GM04503 (cell line): ENCODE measurements at places on chromosomes 12 and 14.
A peak's percentile ranks its signal among the peaks of the same experiment; 100 is the strongest.

DNA sequence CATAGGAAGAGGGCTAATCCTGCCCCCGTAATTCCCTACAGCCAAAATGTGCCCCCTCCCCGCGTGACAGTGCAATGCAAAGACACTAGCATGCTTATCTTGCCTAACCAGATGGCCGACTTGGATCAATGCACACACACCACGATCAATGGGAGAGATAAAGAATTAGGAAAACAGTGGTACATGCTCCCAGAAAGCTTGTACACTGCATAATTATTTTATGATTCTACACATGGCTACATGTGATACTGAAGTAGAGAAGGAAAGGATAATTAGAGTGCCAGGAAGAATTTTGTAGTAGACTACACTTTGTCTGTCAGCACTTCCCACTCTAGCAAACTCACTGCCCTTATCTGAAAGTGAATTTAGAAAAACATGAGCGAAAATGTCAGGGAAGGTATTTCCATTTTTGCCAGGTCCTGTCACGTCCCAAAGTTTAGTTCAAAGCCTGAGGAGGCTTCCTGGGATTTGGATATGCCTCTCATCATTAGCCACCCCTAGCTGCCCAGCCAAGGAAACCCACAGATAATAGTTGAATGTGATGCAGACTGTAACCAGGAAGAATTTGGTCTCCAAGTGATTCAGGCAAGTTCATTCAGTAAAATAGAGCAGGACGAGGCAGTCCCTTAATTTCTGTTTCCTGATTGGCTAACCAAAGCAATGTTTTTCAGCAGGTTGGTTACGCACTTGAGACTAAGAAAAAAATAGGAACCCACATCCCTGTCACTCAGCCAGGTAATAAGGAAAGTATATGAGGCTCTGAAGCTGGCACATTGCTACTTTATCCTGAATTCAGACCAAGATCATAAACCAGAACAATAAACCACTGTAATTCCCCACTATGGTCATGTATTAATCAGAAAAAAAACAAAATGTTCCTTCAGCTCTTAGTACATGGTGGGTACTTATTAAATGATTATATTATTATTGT is 199.6 kb upstream of the OTX2 start:
- DNase-seq: no peak

DNA sequence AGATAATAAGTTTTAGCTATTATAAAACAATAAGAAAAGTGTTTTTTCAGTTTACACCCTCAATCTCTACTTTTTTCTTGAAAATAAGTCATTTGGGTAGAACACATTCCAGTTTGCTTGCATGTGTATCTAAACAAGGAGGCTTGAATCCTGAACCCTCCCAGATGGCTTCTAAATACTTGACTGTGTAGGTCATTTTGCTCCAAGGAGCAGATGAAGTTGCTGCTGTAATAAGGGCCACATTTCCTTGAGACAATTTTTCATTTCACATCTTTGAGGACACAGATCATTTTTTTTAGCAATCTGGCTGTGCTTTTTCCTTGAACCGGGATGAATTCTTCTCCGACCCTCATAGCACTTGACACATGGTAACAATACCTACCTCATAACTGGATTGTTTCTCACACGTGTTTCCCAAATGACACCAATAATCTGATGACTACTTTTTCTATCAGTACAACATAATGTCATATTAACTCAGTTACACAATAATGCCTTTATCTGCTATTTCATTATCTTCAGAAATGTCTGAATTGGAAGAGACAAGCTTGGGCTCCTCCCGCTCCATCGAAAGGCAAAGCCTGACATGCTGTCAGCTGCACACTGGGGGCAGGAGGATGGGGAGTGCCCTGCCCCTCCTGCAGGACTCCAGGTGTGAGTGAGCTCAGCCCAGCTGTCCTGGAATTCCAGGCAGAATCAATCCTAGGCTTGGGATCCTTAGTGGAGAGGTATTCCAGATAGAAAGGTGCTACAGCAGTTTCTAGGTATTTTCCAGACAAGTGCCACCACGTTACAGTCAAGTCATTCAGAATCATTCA is 30.9 kb downstream of the GPHB5 start:
- DNase-seq: peak; percentile 26

DNA sequence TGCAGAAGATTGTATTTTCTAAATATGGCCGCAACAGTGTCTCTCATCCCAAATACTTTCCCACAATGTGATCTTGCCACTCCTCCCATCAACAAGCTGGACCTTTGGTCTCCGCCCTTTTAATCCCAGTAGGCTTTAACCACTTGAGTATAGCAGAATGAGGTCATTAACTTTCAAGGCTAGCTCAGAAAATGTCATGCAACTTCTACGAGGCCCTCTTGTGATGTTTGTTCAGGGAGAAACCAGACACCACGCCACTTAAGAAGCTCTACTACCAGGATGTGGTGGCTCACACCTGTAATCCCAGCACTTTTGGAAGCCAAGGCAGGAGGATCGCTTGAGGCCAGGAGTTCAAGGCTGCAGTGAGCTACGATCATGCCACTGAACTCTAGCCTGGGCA is 20.1 kb upstream of the OR6J1 start:
- DNase-seq: no peak

DNA sequence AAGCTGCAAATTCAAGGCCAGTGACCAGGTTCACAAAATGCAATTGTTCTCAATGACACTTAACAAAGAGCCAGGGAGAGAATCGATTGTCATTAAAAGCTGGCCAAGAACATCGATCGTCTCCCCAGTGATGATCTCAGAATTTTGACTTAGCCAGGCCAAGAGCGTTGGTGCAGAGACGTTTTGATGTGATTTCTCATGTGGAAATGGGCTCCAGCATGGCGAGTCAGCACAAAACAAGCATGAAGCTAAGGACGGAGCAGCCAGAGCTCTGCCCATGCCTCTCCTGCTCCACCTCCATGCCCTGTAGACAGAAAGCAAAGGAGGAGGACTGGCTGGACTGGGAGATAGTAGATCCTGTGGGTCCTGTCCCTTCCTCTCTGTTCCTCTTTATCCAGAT is 270.8 kb downstream of the FOXN3 start:
- no peak for DNase-seq

GRCh38 chr14:33230021-33230420 is 291.3 kb downstream of the NPAS3 start:
- DNase-seq: no peak

DNA sequence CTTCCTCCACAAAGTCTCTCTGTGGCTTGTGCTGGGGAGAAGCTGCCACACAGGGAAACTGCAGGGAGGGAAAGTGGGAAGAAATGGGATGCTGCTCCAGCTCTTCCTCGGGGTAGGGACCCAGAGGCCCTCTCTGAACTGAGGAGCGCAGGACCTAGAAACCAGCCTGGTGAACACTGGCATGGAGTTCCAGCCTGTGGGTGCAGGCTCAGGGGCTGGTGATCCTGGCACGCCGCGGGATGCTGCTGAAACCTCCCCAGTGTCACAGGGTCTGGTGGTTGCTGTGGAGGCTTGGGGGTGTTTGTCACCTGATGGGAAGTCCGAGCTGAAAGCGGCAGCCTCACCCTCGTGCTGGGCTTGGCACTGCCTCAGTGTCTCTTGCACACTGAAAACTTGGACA is 5.2 kb upstream of the KRT75 start:
- DNase-seq: no peak

DNA sequence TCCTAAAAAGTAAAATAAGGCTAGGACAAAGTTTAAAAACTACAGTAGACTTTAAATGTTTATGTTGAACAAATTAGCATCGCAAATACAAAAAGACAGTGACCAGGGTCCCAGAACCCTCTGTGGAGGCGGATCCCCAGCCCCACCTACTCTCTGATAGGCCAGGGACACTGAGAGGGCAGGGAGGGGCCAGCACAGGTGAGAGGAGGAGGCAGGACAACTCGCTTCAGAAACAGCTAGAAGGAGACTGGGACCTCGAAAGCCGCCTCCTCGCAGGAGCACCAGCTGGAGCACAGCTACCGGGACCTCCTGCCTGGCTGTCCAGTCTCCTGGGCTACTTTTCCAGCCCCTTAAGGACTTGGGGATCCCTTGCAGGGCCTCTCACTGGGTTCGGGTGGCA is 992 bp downstream of the DNAH10 start:
- no peak for DNase-seq

DNA sequence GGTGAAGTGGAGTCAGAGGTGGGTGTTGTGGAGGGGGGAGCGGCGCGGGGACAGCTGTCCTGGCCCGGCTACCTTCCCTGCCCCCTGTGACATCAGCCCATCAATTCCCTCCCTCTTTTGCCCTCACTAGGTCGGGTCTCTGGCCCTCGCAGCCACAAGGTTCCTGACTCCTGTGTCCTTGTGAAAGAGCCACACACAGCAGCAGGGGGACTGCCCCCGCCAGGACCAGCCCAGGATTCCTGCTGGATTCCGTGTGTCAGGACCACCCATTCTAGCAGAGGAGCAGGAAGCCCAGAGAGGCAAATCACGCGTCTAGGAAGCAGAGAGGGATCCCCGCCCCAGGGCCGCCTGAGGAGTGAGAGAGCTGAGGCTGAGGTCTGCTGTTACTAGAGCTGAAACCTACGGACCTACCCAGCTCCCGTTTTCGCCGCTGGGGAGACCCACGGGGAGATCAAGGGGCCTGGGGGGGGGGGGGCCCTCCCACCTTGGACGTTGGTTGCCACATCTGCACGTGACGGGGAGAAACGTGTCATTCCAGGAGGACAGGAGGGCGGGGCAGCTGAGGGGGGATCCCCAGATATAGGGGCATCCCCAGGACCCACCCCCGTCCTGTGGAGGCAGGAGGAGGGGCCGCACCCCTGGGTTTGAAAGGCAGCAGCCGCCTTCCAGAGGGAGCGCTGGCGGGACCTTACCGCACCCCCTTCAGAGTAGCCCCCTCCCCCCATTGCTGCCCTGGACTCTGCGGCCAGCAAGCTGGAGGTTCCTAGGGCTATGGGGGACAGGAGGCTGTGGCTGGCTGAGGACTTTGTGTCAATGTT is 12.5 kb upstream of the INF2 start:
- DNase-seq: no peak

- DNase-seq: no peak
These were observed 128.4 kb upstream of the TBX3 start for GRCh38 chr12:114812384-114812783.

DNA sequence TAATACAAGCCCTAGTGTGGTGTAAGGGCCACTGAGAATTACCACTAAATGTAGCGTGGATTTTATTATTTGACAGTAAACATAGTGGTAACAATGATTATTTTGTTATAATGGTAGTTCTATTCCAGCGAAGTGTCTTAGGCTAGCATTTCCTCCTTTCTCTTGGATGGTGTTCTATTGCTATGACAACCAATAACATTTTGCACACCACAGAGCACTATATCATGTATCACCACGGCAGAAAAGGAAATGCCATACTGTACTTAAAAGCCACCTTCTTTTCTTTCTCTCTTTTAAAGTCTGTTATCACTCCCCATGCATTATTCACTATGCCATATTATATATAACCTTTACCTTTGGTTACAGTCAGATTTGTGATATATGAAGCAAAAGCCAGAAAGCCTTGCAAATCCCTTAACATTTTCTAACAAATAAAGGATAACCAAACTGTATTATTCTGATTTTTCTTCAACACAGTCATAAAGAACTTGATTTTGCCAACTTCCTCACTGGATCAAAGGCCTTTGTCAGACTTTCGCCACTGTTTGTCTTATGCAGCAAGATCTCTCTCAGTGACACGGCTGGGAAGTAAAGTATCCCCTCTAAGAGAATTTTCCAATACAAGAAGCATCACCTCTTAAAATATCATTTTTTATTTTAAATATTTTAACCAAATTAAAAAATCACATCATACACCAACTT is 195.8 kb downstream of the FOXN3 start:
- peak; percentile 32 for DNase-seq

DNA sequence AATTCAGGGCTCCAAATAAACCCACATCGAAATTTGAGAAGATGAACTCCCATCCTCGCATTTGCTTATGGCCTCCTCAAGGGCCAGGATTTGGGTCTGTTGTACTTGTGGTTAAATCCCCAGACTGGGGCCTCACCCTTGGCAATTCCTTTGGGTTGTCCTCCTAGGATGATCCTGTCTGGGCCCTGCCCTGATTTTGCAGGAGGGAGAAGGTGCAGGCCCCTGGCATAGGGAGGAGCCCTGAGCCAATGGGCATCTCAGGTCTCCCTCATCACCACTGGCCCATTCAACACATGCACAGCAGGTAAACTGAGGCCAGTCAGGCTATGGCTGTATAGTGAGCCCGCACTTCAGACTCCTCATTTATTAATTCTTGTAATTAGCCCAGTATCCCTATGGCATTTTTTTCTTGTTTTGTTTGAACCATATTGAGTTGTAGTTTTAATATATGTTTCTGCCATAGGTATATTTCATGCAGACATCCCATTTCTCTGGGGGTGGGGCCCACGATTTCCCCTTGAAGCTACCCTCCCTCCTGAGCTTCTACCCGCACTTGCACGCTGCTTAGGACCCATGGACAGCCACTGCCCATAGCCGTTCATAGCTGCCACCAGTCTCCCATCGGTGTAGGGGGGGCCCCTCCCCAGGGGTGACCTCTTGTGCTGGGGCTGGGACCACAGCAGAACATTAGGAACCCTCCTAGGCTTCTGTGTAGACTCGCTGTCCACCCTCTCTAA is 67.1 kb upstream of the DDX11 start:
- DNase-seq: no peak

DNA sequence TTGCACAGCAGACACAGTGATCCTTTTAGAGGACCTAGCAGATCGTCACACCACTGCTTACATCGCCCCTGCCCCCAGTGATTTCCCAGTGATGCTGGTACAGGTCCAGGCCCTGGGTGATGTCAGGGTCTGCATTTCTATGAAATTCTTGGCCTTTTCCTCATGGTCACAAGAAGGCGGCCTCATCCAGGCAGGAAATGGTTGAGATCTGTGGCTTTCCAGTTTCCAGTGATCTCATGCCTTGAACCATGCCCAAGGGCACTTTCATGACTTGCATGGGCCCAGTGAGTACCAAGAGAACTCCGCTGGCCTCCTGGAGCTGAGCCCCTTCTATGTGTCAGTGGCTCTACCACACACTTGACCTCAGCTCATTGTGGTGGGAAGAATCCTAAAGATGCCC is 41.9 kb upstream of the BDKRB2 start:
- DNase-seq: no peak

DNA sequence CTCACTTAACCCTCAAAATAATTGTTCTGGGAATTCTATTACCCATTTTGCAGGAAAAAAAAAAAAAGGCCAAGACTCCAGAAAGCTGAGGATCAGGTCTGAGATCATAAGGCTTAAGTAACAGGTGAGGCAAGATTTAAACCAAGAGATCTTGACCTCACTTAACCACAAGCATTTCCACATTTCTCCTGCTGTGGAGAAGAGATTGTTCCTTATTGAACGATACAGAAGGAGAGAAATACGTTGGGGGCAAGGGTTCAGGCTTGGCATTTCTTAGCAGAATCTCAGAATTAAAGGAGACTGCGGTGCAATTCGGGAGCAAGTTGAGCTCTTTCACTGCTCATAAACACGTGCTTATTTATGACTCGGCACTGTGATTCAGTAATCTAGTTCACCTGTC is 885.3 kb upstream of the TMEM132C start:
- DNase-seq: no peak

GRCh38 chr14:33934938-33935337 is 15.9 kb downstream of the EGLN3 start:
- DNase-seq: no peak

- no peak for DNase-seq
These were observed 27.1 kb upstream of the C12orf71 start for GRCh38 chr12:27109334-27110028.

- no peak for DNase-seq
These were observed 12.1 kb downstream of the C14orf180 start for GRCh38 chr14:104591506-104592291.

- no peak for DNase-seq
These were observed 179.6 kb downstream of the NELL2 start for GRCh38 chr12:44696542-44696941.
